Left renal pelvis (tissue), 4 donors: ENCODE measurements at places on chromosomes 1 and 21.

DNA sequence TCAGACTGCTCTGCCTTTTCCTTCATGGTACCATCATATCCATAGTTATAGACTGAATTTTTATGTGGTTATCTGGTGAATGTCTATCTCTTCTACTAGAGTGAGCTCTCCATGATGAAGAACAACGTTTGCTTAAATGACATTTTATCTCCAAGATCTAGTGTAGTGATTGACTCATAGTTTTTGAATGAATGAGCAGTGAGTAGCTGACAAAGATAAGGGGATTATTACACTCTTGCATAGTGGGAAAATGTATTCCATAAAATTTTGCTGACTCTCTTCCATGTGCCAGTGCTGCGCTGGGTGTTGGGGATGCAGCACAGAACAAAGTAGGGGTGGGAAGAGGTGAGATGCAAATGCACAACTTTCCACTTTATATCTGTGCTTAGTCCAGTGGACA is 147.7 kb downstream of the TGFB2 start:
- DNase-seq, result no peak

DNA sequence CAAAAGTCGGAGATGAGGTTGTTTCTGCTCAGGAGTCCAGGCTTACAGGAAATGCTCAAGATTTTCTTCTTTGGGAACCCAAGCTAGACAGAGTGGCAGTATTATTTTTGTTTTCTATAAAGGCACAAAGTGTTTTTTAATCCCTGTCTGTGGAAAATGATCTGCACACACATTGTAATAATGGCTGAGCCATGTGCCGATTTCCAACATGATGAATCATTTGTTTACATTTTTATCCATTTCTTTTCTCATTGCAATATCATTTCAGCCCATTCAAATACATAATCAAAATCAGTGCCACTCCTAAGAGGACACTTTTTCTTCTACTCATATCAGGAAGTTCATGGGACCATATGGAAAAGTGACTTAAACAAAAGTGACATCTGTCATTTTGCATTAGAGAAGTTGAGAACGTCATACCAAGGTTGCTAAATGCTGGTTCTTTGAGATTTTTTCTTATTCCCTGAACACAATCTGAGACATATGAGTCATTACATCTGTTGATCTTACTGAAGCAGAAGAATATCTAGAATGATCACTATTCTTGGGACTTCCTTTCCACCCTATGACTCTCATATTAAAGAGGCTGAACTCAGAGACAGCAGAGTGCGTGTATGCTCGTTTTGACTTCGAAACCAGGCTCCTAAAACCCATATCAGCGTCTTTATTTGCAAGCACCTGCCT is 44.9 kb downstream of the ACTA1 start:
- no peak for DNase-seq

DNA sequence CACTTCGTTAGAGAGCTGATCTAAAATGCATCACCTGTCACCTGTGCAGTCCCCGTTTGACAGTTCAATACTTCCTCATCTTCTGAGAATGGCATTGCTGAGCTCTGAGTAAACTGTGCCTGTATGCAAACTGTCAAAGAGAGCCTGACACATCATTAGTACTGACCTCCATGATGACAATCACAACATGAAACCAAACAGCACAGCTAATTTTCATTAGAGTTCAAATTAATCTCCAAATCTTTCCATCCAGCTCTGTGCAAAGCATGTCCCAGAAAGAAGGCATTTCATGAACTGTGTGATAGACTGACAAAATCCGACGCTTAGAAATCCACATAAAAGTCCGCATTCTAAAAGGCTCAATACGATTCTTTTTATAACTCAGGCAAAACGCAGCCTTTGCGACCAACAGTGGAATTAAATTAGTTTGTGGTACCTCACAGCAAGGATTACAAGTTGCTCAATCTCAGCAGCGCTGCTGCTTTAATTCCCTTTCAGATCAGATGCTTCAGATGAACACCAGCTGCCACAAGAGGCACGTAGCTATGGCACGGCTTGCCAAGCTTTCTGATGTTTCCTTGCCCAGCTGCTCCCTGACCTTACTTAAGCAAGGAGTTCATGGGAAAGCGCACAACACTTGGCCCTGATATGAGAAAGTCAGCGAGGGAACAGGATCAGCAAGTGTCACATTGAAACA is 765.5 kb upstream of the PRMT6 start:
- DNase-seq, result no peak

- no peak for DNase-seq
Measured at GRCh38 chr1:2820731-2821372, 19.4 kb upstream of the TTC34 start.

GRCh38 chr1:233635765-233636502 is 22.0 kb downstream of the KCNK1 start:
- no peak for DNase-seq

DNA sequence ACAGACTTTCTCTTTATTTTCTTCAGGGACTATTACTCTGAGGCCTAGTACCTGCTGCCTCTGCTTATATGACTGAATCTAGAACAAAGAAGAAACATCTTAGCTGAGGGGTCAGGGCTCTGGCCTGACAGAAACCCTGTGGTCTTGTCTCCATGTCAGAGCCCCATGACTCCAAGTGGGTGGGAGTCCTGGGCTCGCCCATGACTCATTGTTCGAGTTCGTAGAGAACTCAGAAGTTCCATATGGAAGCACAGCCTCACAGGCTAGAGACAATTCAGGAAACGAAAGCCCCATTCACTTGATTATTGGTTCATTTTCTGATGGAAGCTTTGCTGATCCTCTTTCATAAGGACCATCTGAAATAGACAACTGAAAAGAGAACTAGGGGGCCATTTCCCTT is 73.2 kb downstream of the CD58 start:
- DNase-seq, result no peak

- no peak for DNase-seq
Measured at GRCh38 chr1:44853201-44853600, 10.1 kb upstream of the PTCH2 start.

GRCh38 chr21:40936771-40937261 is 89.9 kb upstream of the DSCAM start:
- DNase-seq, result no peak

DNA sequence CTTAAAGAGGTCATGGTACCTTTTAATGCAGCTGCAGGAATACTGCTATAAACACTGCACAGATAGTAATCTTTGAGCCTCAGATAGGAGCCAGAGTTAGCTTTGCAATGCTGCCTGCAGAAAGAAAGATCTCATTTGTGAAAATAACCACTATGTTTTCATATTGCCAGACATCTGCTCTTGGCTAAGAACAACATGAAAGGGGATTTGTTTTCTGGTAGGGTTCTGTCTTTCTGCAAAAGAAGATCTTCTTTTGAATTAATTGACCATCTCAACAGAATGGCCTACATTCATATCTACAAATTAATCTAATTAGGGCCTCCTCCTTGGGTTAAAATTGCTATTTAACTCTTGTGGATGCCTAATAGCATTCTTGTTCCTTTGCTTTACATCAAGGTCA is 177.6 kb upstream of the DPYD start:
- DNase-seq, result no peak

GRCh38 chr1:60583696-60584095 is 498.7 kb upstream of the NFIA start:
- DNase-seq, result no peak

DNA sequence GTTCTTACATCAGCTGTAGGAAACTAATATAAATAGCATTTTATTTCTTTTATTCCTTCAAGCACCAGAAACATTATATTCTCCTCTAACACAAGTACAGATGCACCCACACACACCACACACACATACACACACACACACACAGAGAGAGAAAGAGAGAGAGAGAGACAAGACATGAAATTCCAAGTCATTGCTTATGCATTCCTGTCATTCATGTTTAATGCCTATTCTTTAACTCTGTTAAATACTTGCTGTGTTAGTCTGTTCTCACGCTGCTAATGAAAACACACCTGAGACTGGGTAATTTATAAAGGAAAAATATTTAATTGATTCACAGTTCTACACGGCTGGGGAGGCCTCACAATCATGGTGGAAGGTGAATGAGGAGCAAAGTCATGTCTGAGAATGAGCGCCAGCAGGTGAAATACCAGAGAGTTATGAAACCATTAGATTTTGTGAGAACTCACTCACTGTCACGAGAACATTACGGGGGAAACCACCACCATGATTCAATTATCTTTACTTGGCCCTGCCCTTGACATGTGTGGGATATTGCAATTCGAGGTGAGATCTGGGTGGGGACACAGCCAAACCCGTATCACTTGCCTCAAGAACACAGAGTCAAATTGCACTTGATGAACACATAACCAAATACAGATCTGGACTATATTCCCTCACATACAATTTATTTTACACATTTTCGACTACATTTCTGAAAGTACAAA is 1058.1 kb upstream of the TMPRSS15 start:
- DNase-seq, result no peak

GRCh38 chr1:236502579-236502971 is 21.2 kb upstream of the LGALS8 start:
- no peak for DNase-seq

DNA sequence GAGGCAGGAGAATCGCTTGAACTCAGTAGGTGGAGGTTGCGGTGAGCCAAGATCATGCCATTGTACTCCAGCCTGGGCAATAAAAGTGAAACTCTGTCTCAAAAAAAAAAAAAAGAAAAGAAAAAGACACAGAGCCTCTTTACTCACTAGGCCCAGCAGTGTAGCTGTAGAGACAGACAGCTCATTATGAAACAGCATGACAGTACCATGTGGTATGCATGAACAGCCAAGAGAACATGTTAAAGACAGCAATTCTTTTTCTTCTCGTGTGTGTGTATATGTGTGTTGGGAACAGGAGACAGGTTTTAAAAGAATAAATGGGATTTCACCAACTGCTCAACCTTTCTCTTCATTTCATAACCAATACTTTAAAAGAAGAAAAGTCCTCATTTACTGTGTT is 118.8 kb downstream of the PIK3R3 start:
- no peak for DNase-seq

DNA sequence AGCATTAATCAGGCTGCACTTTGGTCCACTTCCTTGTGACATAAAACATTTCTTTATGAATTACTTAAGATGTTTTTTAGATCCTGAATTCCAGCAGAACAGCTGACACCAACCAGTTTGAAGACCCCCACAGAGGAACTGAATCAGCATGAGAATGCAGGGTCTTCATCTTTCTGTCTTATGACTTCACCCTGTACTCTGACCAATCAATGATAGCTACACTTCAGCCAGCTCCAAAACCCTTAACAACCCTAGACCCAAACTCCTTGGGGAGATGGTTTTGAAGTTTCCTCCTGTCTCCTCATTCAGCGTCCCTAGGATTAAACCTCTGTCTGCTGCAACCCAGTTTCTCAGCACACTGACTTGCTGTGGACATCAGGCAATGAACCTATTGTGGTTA is 175.0 kb downstream of the CTH start:
- no peak for DNase-seq

DNA sequence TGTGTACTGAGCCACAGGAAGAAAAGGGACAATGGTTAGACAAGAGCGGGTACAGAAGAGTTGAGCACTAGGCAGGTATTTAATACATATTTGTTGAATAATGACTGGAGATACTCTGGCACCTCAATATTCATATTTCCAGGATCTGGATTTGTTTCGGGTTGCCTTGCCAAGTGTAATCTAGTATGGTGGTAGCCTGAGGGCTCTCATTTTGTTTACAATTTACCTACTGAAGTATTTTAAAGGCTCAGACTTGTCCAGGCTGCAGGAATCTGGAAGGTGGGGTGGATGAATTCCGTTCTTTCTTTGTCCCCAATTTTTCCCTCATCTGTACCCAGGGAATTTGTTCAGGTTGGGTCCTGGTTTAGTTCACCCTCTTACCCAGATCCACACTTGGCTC is 95.0 kb downstream of the CACHD1 start:
- DNase-seq, result no peak

DNA sequence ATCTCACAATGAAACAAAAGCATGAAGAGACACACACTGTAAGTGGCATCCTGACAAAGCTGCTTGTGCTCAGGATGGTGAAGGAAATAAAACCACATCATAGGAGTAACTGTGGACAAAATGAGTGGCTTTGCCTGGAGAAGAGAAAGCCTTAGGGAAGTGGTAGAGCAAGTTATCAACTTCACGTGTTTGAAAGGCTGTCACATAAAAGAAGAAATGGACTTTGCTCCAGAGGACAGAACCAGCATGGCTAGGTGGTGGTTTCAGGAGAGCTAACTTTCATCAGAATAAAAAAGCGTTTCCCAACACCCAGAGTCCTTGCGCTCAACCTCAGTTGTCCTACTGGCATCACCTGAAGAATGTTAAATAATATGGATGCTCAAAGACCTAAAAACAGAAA is 139.9 kb downstream of the SETD4 start:
- no peak for DNase-seq

GRCh38 chr21:14762734-14763694 is 216.9 kb upstream of the SAMSN1 start:
- no peak for DNase-seq

GRCh38 chr1:114232691-114233090 is 79.0 kb upstream of the SYT6 start:
- no peak for DNase-seq

- no peak for DNase-seq
Measured at GRCh38 chr1:16101623-16102022, 28.2 kb upstream of the FAM131C start.

GRCh38 chr1:167774710-167775109 is 52.9 kb downstream of the MPZL1 start:
- no peak for DNase-seq

DNA sequence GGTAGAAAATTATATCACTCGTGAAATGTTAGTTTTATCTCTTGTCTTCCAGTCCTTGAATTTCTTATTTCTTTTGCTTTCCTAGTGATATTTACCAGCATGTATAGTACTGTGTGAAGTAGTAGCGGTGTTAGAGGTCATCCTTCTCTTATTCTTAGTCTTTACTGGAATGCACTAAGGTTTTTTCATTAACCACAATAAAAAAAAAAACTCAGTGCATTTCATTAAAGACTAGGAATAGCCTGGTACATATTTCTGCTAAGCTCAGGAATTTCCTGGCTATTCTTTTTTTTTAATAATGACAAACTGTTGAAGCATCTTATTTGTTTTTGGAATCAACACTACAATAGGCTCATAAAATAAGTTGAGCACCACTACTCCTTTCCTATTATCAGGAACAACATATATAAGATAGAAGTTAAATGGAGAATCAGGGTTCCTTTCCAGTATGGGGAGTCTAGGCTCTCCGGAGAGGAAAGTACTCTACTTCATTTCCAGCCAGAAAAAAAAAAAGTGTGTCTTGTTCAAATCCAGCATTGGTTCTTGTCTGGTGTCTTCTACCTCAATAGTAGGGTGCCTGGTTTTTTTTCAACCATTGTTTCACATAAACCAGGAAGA is 60.0 kb downstream of the TNFSF18 start:
- no peak for DNase-seq

DNA sequence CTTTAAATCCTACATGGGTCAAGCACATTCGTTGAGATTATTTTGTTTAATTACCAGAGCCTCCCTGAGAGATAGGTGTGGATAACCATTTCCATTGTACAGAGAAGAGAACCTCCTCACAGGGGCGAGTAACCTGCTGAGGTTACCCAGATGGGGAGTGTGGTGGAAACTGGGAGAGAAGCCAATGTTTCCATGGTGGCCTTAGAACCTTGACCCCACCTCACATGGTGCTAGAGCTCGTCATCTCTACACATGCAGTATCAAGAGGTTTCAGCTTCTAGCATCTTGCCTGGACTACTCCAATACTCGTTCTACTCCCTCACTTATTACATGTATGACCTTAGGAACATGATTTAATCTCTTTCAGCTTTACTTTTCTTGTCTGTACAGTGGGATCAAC is 4.8 kb downstream of the REG4 start:
- no peak for DNase-seq

GRCh38 chr21:32566741-32567389 is 18.5 kb downstream of the TCP10L start:
- no peak for DNase-seq
